Peyer's patch (tissue), 4 donors: ENCODE measurements at places on chromosomes 3 and 15. TPM values are rescaled to one million over a fixed set of nuclear protein-coding genes. Genes with fewer than 3 reads are reported as not detected.

GRCh38 chr3:67561266-67561665 is 93.1 kb downstream of the SUCLG2 start:
- DNase-seq: no peak
- H3K36me3 ChIP-seq: no peaks in the 10 kb centered on the region
- no peaks in the 10 kb centered on the region for H3K27me3 ChIP-seq
- no peak overlapping the region for H3K4me3 ChIP-seq
- H3K27ac ChIP-seq: no peak overlapping the region

Gene SI
- total RNA-seq: 1,584 TPM

Gene PDZRN3
- 14.7 TPM for total RNA-seq

Gene EPHA6
- total RNA-seq: not detected

- DNase-seq: no peak
- no peaks in the 10 kb centered on the region for H3K4me1 ChIP-seq
- H3K27me3 ChIP-seq: no peaks in the 10 kb centered on the region
- H3K36me3 ChIP-seq: no peaks in the 10 kb centered on the region
- H3K27ac ChIP-seq: no peak overlapping the region
Observed at GRCh38 chr3:27544372-27544865, 60.2 kb upstream of the SLC4A7 start.

Gene CYP1A1
- total RNA-seq: 3.3 TPM

GRCh38 chr15:92161039-92161670 is 232.5 kb upstream of the ST8SIA2 start:
- H3K4me3 ChIP-seq: no peak overlapping the region
- H3K27ac ChIP-seq: no peak overlapping the region
- no peaks in the 10 kb centered on the region for H3K36me3 ChIP-seq
- H3K27me3 ChIP-seq: no peaks in the 10 kb centered on the region

Gene RSL24D1
- 25.7 TPM for total RNA-seq

GRCh38 chr3:50637011-50637410 is 20.1 kb downstream of the MAPKAPK3 start:
- no peaks in the 10 kb centered on the region for H3K4me1 ChIP-seq
- DNase-seq: no peak
- no peaks in the 10 kb centered on the region for H3K27me3 ChIP-seq

- H3K4me3 ChIP-seq: no peak overlapping the region
- no peak overlapping the region for H3K27ac ChIP-seq
- DNase-seq: no peak
- no peaks in the 10 kb centered on the region for H3K36me3 ChIP-seq
- H3K4me1 ChIP-seq: no peaks in the 10 kb centered on the region
- no peaks in the 10 kb centered on the region for H3K27me3 ChIP-seq
Observed at GRCh38 chr3:146831659-146832058, 226.5 kb upstream of the PLSCR5 start.

- DNase-seq: peak; percentile 59
- no peaks in the 10 kb centered on the region for H3K27me3 ChIP-seq
- H3K36me3 ChIP-seq: no peaks in the 10 kb centered on the region
- H3K27ac ChIP-seq: no peak overlapping the region
- no peak overlapping the region for H3K4me3 ChIP-seq
Observed at GRCh38 chr3:151146071-151146730, 56.8 kb downstream of the GPR171 start.

Gene CNTN6
- not detected for total RNA-seq

DNA sequence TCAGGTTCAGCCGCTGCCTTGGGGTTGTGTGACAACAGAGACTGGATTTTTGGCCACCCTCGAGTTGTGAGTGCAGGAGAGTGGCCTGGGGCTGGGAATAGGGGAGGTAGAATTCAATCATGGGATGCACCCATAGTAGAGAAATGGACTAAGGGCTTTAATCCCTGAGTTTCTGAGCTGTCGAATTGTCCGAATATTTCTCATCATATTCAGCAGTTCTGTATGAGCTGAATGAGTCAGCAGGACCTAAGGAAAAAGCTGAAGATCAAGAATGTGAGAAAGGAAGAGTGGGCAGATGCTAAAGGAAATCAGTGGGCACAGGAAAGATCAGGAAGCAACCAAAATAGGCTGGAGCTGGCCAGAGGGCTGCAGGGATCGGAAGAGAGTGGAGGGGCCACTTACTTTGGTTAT is 44.4 kb upstream of the SACM1L start:
- peak overlapping the region; percentile 15 for H3K27ac ChIP-seq
- H3K4me1 ChIP-seq: no peaks in the 10 kb centered on the region
- H3K4me3 ChIP-seq: no peak overlapping the region
- H3K27me3 ChIP-seq: no peaks in the 10 kb centered on the region
- no peaks in the 10 kb centered on the region for H3K36me3 ChIP-seq

Gene ADCY5
- total RNA-seq: 23.3 TPM

DNA sequence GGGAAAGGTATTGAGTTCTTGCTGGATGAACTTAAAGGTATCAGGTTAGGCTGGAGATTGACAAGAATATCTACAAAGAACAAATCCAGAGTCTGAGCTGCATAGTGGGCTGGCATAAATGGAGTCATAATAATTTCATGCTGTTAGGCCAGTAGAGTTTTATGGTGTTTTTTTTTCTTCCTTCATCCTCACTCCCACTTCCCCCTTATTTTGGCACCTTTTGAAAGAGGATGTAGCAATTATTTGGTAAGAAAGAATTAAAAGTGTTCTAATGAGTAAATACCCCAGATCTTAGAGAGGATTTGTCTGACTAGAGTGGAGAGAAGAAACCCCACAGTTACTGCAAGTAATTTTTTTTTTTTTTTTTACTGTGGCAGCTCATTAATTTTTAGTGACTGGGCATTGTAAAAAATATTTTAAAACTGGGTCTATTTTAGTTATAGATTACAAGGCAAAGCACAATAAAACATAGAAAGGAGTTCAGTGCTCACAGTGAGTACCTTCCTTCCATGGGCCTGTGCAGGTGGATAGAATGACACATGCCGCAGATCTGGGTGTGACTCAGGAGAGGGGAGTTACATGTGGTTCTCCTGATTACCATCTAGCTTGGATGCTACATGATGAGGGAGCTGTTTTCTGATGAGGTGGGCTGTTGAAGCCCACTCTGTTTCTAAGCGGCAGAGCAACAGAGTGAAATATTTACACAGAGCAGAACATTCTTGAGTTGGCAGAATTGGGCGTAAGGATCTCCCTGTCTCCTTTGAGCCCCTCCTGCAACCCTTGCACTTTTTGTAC is 5.3 kb downstream of the EDEM1 start:
- H3K27me3 ChIP-seq: no peaks in the 10 kb centered on the region
- DNase-seq: no peak
- peak overlapping the region; percentile 23 for H3K27ac ChIP-seq
- H3K36me3 ChIP-seq: peaks cover 3% of the 10 kb centered on the region
- no peak overlapping the region for H3K4me3 ChIP-seq
- H3K4me1 ChIP-seq: no peaks in the 10 kb centered on the region

Gene GOLGA6L24
- total RNA-seq: not detected

- no peak for DNase-seq
- H3K27me3 ChIP-seq: no peaks in the 10 kb centered on the region
- H3K36me3 ChIP-seq: no peaks in the 10 kb centered on the region
- no peak overlapping the region for H3K4me3 ChIP-seq
Observed at GRCh38 chr3:100706365-100706764, 2.9 kb upstream of the TFG start.

DNA sequence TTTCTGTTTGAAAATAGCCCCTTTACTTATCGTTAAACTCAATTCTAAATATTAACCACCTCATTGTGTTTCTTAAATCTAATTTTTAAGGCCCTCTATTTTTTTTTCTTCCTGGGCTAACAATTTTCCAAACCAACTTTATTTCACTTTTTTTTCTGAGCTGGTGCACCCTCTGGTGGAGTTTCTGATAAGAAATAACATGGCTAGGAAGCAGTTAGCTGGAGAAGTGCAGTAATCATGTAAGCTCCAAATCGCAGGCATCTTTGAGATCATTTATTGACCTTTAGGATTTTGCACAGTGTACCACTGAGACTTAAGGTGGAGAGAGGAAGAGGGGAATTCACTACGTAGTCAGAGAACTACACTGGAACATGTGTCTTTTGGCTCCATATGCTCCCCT is 6.4 kb downstream of the TMEM207 start:
- H3K4me1 ChIP-seq: no peaks in the 10 kb centered on the region
- no peak overlapping the region for H3K4me3 ChIP-seq
- H3K36me3 ChIP-seq: no peaks in the 10 kb centered on the region
- H3K27me3 ChIP-seq: no peaks in the 10 kb centered on the region
- no peak overlapping the region for H3K27ac ChIP-seq
- DNase-seq: no peak

GRCh38 chr3:20975188-20975651 is 775.8 kb downstream of the ZNF385D start:
- H3K4me1 ChIP-seq: no peaks in the 10 kb centered on the region
- no peaks in the 10 kb centered on the region for H3K27me3 ChIP-seq
- H3K4me3 ChIP-seq: no peak overlapping the region
- no peaks in the 10 kb centered on the region for H3K36me3 ChIP-seq
- DNase-seq: no peak

Gene FGF7
- total RNA-seq: 7.6 TPM

Gene ROPN1
- total RNA-seq: not detected

Gene CERS3
- total RNA-seq: not detected

DNA sequence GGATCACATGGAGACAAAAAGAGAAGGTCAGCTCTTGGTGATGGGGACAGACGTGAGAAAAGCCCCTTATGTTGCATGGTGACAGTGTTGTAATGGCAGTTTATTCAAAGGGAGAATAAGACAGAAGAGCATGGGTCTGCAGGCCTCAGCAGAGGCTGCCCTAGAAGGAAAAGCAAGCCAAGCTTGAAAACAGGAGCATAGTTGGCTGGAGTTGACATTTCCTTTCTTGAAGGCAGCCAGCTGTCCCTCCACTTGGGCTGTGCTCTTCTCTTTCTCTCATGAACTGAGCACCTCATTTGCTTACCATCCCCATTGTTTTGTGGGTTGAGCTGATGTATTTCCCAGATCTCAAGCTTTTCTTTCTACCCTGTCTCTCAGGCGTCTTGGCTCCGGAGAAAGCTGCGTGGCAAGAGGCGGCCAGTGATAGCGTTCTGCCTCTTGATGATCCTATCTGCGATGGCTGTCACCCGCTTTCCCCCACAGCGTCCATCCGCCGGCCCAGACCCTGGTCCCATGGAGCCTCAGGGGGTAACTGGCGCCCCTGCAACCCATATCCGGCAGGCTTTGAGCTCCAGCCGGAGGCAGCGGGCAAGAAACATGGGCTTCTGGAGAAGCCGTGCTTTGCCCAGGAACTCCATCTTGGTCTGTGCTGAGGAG is 52.9 kb downstream of the GASK1A start:
- H3K36me3 ChIP-seq: no peaks in the 10 kb centered on the region
- DNase-seq: no peak
- H3K27ac ChIP-seq: no peak overlapping the region
- H3K4me3 ChIP-seq: no peak overlapping the region

- DNase-seq: no peak
- no peaks in the 10 kb centered on the region for H3K36me3 ChIP-seq
- no peaks in the 10 kb centered on the region for H3K27me3 ChIP-seq
- H3K4me3 ChIP-seq: no peak overlapping the region
Observed at GRCh38 chr3:124091716-124092115, 99.8 kb upstream of the ROPN1 start.

GRCh38 chr3:127545216-127545615 is 45.3 kb downstream of the TPRA1 start:
- H3K27ac ChIP-seq: no peak overlapping the region
- H3K4me1 ChIP-seq: no peaks in the 10 kb centered on the region
- H3K36me3 ChIP-seq: no peaks in the 10 kb centered on the region
- H3K27me3 ChIP-seq: no peaks in the 10 kb centered on the region
- DNase-seq: no peak

DNA sequence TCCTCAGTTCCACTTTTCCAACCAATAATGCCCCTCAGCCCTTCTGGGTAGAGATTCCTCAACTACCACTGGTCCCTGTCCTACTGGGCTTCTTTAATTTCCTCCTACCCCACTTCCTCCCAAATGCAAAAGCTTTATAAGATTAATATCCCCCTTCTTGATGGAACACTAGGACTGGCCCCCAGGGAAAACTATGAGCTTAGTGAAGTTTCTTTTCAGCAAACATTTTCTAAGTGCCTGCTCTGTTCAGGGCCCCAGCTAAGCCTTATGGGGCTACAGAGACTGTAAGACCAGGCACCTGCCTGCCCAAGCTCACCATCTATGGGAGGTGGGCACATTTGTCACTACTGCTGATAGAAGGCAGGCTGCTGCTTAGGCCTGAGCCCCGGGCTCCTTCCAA is 79.4 kb downstream of the RPLP1 start:
- no peaks in the 10 kb centered on the region for H3K36me3 ChIP-seq
- H3K27me3 ChIP-seq: no peaks in the 10 kb centered on the region
- H3K27ac ChIP-seq: no peak overlapping the region
- DNase-seq: no peak

- H3K4me1 ChIP-seq: no peaks in the 10 kb centered on the region
- DNase-seq: peak; percentile 8
- no peak overlapping the region for H3K27ac ChIP-seq
- no peak overlapping the region for H3K4me3 ChIP-seq
- H3K36me3 ChIP-seq: no peaks in the 10 kb centered on the region
Observed at GRCh38 chr3:195188426-195188927, 82.5 kb downstream of the XXYLT1 start.

Gene SUCLG2
- 107 TPM for total RNA-seq

DNA sequence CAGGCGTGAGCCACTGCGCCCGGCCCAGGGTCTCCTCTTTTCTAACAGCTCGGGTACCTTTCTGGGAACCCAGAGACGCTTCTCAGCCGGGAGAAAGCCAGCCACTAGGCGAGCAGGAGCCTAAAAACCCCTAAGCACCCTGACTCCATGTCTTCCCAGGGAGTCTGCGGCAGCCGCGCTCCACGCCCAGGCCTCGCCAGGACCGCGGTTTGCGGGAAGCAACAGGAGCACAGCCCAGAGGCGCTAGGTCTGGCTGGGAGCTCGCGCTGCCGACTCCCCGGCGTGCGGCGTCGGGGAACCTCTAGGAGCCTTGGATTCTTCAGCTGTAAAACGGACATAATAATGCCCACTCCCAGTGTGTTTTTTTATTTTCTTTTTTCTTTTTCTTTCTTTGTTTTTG is 1.0 kb upstream of the LAMP3 start:
- no peak overlapping the region for H3K4me3 ChIP-seq
- no peaks in the 10 kb centered on the region for H3K27me3 ChIP-seq
- H3K36me3 ChIP-seq: no peaks in the 10 kb centered on the region
- no peaks in the 10 kb centered on the region for H3K4me1 ChIP-seq
- DNase-seq: no peak
- no peak overlapping the region for H3K27ac ChIP-seq

Gene MYH15
- 0.38 TPM for total RNA-seq

Gene CPNE4
- not detected for total RNA-seq

- H3K27ac ChIP-seq: peak overlapping the region; percentile 68
- H3K27me3 ChIP-seq: no peaks in the 10 kb centered on the region
- no peak overlapping the region for H3K4me3 ChIP-seq
- DNase-seq: peak; percentile 84
- H3K36me3 ChIP-seq: no peaks in the 10 kb centered on the region
- H3K4me1 ChIP-seq: peaks cover 18% of the 10 kb centered on the region
Observed at GRCh38 chr3:136994772-136995516, 37.2 kb downstream of the IL20RB start.
